ENCODE measurements at places on chromosomes 2 and 18.
A peak's percentile ranks its signal among the peaks of the same experiment; 100 is the strongest.

DNA sequence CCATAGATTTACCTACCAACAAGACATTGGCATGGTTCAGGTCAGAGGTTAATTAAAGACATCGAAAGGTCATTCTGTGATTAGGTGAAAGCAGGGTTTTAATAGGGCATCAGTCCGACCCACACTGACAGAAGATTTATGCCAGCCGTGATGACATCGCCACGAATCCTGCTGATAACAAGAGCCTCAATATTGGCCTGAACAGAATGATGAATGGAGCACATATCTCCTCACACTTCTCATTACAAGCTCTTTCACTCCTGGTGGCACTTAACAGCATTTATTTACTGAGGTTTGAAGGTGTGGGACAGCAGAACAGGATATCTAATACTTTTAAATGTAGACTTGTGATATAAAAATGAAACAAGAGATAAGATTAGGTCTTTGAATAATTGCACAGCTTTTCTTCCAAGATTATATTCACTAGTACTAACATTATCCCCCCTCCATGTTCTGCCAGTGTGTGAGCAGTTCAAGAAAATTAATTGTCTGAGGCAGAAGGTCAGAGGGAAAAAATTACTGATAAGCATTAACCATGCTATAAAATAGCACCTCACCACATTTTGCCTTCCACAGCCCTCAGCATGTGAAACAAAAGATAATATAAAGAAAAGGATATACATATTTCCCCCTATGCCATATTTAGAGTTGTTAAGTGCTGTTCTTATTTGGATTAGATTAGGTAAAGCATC lies 23.1 kb upstream of the INSIG2 start:
- H3K27me3 ChIP-seq, result peaks cover 49% of the 10 kb centered on the region
- H3K4me1 ChIP-seq, result no peaks in the 10 kb centered on the region
- no peak overlapping the region for H3K4me3 ChIP-seq
- H3K27ac ChIP-seq, result no peak overlapping the region

DNA sequence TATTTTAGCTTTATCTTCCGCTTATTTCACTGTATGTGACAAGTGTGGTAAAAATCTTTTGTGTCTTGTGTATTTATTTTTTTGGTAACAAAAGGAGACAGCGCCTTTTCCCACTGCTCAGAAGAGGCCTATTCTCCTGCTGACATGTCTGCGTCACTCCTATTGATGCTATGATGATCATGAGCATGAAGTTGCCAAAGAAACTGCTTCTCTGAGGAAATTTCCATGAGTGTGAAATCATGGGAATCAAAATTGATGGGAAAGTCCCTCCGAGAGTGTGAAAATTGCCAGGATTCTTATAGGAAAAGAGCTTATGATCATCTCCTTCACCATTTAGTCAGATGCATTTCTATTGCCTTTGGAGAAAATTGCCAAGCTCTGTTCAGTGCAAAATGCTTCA lies 36.5 kb upstream of the DARS1 start:
- H3K36me3 ChIP-seq, result no peaks in the 10 kb centered on the region
- H3K27ac ChIP-seq, result no peak overlapping the region
- no peaks in the 10 kb centered on the region for H3K4me1 ChIP-seq
- H3K4me3 ChIP-seq, result no peak overlapping the region
- ATAC-seq, result no peak
- H3K27me3 ChIP-seq, result no peaks in the 10 kb centered on the region

GRCh38 chr2:102661846-102662245 lies 42.5 kb downstream of the SLC9A2 start:
- no peak overlapping the region for H3K27ac ChIP-seq
- ATAC-seq, result no peak
- H3K27me3 ChIP-seq, result peaks cover 5% of the 10 kb centered on the region
- H3K4me1 ChIP-seq, result no peaks in the 10 kb centered on the region

DNA sequence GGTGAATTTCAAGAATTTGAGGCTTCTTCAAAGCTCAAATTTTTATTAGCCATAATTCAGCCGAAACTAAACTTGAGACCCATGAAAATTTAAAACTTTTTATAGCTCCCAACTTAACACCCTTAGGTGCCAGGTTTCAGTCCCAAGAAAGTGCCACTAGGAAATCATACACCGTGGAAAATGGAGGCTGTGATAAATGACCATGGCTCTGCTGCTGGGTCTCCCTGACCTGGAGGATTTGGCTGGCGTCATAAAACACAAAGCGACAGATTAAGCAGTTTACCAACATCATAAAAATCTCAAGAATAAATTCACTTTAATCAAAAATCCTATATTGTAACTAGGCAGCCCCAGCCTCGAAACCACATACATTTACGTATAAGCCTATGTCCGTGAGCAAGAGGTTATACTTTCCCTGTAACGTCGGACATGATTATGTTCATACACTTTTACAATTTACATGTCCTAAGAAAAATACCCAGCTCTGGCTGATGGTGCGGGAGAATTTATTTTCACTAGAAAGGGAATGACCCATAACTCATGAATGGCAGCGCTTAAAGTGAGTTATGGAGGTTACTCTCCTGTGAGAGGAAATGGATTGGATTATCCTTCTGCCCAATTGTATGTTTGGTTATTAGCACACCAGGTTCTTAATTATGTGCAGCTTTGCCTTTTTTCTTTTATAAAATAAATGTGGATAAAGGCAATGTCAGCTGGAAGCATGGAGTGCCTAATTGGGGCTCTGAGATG lies 329.4 kb downstream of the AGPS start:
- ATAC-seq, result no peak
- no peaks in the 10 kb centered on the region for H3K4me1 ChIP-seq
- H3K27ac ChIP-seq, result no peak overlapping the region
- no peak overlapping the region for H3K4me3 ChIP-seq
- H3K36me3 ChIP-seq, result no peaks in the 10 kb centered on the region

GRCh38 chr18:38076346-38077070 lies 510.9 kb upstream of the CELF4 start:
- no peak overlapping the region for H3K4me3 ChIP-seq
- no peaks in the 10 kb centered on the region for H3K36me3 ChIP-seq
- H3K4me1 ChIP-seq, result no peaks in the 10 kb centered on the region

DNA sequence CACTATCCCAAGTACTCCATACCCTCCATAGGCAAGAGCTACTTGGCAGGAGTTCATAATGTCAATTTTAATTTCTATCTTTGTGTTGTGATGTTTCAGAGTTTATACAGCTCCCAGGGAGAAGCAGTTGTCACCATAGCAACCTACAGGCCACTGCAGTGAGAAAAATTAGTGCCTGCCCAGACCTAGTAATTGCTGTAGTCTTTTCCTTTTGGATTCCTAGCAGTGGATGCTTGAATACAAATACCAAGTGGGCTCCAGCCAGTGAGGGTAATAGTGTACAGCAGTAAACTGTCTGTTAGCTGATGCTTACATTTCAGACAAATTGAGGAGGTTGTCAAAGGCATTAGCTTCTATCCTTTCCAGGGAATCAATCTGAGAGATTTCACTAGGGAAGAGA lies 26.7 kb downstream of the LHCGR start:
- no peak overlapping the region for H3K4me3 ChIP-seq
- peaks cover 5% of the 10 kb centered on the region for H3K4me1 ChIP-seq
- no peak overlapping the region for H3K27ac ChIP-seq
- no peak for ATAC-seq
- no peaks in the 10 kb centered on the region for H3K27me3 ChIP-seq
- H3K36me3 ChIP-seq, result no peaks in the 10 kb centered on the region

DNA sequence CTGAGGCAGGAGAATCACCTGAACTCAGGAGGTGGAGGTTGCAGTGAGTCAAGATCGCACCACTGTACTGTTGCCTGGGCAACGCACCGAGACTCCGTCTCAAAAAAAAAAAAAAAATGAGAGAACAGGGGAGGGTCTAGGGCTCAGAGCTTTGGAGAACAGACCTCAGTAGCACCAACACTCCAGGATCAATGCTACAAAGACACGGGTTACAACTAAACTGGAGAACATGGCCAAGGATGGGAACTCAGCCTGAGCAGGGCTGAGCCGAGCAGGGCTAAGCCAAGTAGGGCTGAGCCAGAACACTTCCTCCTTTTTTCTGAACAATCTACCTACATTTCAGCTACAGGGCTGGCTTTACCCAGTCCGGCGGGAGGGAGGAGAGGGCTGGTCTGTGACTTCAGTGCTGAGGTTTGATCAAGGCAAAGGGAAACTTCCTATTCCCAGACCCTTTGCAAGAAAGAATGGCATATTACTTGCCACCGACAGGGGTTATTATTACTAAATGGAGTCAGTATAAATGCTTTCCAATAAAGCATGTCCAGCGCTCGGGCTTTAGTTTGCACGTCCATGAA lies 2.9 kb upstream of the CASP8 start:
- peak overlapping the region; percentile 85 for H3K27ac ChIP-seq
- ATAC-seq, result peak; percentile 46
- peaks cover 11% of the 10 kb centered on the region for H3K4me1 ChIP-seq
- H3K27me3 ChIP-seq, result no peaks in the 10 kb centered on the region

GRCh38 chr2:2681711-2682251 lies 350.7 kb upstream of the MYT1L start:
- no peaks in the 10 kb centered on the region for H3K36me3 ChIP-seq
- no peak for ATAC-seq
- no peaks in the 10 kb centered on the region for H3K4me1 ChIP-seq
- H3K4me3 ChIP-seq, result no peak overlapping the region

DNA sequence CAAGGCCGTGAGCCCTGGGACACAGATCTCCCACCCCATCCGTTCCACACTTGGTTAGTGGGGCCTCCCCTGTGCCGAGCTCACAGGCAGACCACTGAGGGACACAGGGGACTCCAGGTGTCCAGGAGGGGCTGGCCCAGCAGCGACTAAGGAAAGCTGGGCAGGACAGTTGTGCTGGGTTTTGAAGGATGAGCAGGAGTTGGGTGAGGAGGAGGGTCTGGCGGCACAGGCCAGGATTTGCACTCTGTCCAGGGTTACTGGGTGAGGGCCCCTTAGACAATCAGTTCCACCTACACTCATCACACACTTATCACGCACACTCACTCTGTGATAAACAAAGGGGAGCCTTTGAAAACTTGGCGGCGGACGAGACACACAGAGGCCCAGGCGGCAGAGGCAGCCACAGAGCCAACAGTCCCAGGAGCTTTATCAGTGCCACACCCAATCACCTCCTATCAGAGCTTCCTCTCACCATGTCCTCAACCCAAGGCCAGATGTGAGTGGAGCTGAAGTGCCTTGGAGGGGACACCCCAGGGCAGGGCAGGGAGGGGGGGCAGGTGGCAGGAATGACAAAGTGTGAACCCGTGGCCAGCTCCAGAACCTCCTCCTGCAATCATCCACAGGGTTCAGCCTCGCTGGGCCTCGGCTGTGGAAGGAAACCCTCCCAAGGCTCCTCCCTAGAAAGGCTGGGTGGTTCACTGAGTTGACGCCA lies 26.6 kb downstream of the BIN1 start:
- peak overlapping the region; percentile 8 for H3K4me3 ChIP-seq
- ATAC-seq, result no peak
- no peaks in the 10 kb centered on the region for H3K27me3 ChIP-seq
- H3K4me1 ChIP-seq, result no peaks in the 10 kb centered on the region

DNA sequence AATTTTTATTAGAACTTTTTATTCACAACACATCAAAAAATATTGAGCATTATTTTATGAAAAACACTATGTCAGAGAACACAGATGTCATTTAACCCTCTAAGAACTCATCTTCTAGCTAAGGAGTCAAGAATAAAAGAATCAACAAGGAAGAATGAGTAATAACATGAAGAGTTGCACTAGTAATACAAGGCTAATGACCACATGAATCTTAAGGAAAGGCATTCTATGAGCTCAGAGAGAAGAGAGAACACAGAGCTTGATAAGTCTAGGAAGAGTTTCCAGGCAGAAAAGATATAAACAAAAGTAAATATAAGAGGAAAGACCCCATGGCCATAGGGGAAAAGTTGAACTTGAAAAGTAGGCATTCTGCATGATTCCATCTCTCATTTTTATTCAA lies 166.5 kb downstream of the MAIP1 start:
- H3K27ac ChIP-seq, result no peak overlapping the region
- no peaks in the 10 kb centered on the region for H3K36me3 ChIP-seq
- no peak overlapping the region for H3K4me3 ChIP-seq
- no peaks in the 10 kb centered on the region for H3K4me1 ChIP-seq

DNA sequence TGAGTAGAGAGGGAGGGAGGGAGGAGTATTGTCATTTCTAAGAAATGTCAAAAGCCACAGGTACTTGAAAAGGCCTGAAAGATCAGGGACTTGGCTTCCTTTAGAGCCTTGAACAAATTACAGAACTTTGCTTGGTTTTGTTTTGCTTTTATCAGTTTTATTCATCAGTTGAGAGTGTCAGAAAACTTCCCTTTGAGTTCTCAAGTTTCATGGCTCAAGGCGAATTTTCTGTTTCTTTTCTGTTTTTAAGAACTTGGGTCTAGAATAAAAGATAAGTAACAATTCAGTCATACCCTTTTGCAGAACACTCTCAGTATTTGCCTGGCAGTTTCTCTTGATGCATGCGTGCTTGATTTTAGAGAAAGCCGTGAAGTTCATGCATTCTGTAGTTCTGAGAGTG lies 531.9 kb downstream of the PARD3B start:
- H3K27ac ChIP-seq, result no peak overlapping the region
- H3K4me1 ChIP-seq, result no peaks in the 10 kb centered on the region
- H3K4me3 ChIP-seq, result no peak overlapping the region
- no peaks in the 10 kb centered on the region for H3K36me3 ChIP-seq
- no peak for ATAC-seq

DNA sequence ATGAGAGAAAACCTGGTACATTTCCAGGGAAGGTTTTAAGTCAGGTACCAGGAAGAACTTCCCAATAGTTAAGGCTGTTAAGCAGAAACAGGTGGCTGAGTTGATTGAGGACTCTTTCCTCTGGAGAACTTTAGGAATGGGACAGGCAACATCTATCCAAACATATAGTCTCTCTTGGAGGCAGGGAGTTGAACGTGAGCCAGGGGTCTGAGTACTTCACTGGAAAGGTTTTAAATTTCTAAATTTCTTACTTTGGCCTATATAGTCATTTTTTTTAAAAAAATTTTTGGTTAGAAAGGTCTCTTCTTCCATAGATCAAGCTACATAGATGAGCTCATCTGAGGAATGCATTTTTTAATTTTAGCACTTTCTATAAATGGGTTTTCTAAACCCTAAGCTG lies 261.4 kb upstream of the TCF4 start:
- no peaks in the 10 kb centered on the region for H3K36me3 ChIP-seq
- H3K4me1 ChIP-seq, result no peaks in the 10 kb centered on the region
- H3K4me3 ChIP-seq, result no peak overlapping the region
- no peak overlapping the region for H3K27ac ChIP-seq
- no peaks in the 10 kb centered on the region for H3K27me3 ChIP-seq

DNA sequence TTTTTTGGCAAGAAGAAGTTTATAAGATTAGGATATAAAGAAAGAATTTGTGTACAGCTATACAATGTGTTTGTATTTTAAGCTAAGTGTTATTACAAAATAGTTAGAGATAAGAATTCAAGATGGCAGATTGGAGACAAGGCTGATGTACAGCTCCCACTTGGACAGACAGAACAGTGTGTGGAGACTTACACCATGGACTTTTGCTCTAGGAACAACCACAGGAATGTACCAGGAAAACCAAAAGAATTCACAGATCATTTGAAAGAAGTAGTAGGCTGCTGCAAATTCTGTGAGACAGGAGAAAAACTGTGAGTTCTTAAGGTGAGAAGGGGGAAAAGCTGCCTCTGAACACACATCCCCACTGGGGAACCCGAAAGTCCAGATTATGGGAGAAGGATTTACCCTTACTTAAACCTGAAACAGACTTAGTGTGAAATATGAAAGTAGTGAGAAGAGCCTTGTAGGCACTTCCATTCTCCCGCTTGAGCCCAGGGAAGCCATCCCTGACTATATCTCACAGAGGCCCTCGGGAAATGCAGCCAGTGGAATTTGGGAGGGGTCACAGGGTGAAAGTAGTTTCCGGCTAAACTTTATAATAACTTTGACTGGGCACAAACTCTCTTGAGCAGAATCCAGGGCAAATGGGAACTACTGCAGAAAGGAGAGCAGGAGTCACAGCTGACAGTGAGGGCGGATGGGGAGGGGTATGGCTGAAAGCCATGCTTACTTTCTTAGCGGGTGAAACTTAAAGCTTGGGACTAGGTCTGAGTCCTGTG lies 11.6 kb upstream of the RPRD1A start:
- H3K27ac ChIP-seq, result no peak overlapping the region
- no peaks in the 10 kb centered on the region for H3K36me3 ChIP-seq
- no peak overlapping the region for H3K4me3 ChIP-seq
- H3K27me3 ChIP-seq, result peaks cover 13% of the 10 kb centered on the region
- ATAC-seq, result no peak

All from gastroesophageal sphincter (tissue), 4 donors.